ENCODE measurements at places on chromosomes 2 and 18. TPM values are rescaled to one million over a fixed set of nuclear protein-coding genes. Genes with fewer than 3 reads are reported as not detected.

DNA sequence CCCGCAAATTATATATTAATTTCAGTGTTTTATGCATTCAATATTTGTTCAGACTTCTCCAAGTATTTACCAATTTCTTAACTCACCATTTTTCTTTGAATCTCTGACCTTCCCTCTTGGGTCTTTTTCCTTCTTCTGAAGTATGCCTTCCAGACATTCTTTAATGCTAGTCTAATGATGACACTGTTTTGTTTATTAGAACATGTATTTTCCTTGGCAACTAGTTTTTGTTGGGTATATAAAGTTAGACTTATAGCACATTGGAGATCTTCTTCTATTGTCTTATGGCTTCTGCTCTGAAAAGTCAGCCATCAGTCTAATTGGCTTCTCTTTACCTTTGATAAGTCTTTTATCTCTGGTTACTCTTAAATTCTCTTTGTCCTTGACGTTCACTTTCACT, 423.2 kb upstream of the NRP2 start:
- DNase-seq: no peak

- DNase-seq: no peak
Observed at GRCh38 chr18:30139631-30140287, 902.8 kb downstream of the DSC3 start.

- no peak for DNase-seq
Observed at GRCh38 chr2:207760453-207760852, 9.3 kb downstream of the FZD5 start.

DNA sequence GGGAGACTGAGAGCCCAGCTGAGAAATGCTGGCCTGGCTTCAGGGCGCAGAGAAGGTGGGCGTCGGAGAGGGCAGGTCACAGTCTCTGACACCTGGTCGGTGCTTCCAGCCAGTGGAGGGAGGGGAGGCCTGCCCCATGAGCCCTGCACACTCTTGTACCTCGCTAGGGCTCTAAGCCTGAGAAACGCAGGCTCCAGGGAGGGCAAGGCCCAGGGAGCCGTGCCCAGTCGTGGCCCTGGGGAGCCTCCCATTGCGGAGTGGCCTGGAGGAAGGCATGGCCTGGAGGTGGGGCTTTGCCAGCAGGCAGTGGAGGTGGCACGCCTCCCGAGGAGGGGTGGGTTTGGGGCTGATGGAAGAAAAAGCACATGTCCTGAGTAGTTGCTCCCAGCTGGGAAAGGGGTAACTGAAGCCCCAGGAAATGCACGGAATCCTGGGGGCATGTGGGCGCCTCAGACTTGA, 39.0 kb downstream of the MTERF4 start:
- no peak for DNase-seq

GRCh38 chr2:176865336-176865735, 347.3 kb upstream of the HNRNPA3 start:
- no peak for DNase-seq

DNA sequence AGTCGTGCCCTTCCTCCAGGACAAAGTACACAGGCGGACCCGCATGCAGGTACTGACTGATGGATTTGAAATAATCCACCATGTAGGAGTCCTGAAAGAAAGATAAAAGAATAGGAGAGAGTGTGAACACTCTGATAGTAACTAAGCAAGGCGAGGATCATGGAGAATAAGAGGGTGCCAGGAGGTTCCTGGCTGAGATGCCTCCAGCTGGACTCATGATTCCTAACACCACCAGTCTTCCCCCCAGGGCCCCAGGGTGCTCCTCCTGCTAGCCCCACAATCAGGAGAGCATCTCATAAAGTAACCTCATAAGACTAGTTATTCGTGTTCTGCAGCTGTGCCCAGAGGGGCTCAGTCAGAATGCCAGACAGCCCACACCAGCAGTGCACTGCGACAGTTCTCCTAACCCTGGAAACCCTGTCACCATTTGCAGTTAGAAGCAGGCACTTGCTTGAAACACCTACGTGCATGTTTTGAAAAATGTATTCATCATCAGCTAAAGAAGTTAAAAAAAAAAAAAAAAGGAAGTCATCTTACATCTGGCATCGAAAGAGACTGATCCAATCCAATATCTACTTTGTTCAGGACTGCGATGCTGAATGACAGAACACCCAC, 36.7 kb downstream of the RMC1 start:
- DNase-seq: no peak

DNA sequence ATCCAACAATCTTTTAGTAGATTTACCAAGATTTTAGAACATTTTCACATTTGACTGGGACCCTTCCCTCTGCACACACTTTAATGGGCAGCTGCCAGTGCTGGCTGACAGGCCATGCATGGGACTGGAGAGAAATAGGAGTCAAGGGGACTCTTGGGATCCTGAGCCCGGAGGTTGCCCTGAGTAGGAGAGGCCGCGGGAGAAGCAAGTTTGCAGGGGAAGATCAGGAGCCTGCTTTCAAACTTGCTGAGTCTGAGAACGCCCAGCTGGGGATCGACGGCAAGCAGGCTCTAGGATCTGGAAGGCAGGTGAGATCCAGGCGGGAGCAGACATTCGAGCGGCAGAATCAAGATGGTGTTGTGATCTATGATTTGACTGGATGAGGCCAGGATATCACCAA, 186.1 kb downstream of the HDAC4 start:
- no peak for DNase-seq

The PID1 gene
- 9.2 TPM for polyA plus RNA-seq

The SEH1L gene
- 40.7 TPM for polyA plus RNA-seq

Data from left renal pelvis (tissue), 4 donors.